Type B pancreatic cell (in vitro differentiated cells): ENCODE measurements at places on chromosomes 5 and 9.

- peaks cover 39% of the 10 kb centered on the region for H3K4me1 ChIP-seq
- H3K4me3 ChIP-seq, result peak overlapping the region; percentile 67
- H3K27ac ChIP-seq, result peak overlapping the region; percentile 75
- no peaks in the 10 kb centered on the region for H3K36me3 ChIP-seq
These were observed 103.2 kb downstream of the VAV2 start for GRCh38 chr9:133888809-133889491.

GRCh38 chr9:110745676-110746075 lies 77.1 kb downstream of the MUSK start:
- H3K4me3 ChIP-seq, result no peak overlapping the region
- peaks cover 21% of the 10 kb centered on the region for H3K4me1 ChIP-seq
- no peaks in the 10 kb centered on the region for H3K27me3 ChIP-seq
- no peaks in the 10 kb centered on the region for H3K36me3 ChIP-seq
- DNase-seq, result no peak

DNA sequence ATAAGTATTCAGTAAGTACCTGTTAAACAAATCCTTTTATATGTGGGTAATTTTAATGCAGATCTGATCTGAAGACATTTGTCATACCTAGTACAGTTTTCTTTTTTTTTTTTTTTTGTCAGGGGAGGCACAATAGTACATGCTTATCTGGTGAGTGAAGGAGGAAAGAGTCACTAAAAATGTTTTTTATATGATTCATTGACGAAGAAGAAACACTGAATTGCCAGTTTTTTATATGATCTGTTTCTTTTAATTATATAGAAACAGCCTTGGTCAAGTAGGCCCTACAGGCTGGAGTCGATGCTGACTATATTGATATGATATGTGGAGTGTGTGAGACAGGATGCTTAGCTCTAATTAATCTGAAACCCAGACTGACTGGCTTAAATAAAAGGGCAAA lies 315.2 kb downstream of the PSAT1 start:
- H3K27ac ChIP-seq, result no peak overlapping the region
- peaks cover 28% of the 10 kb centered on the region for H3K27me3 ChIP-seq
- peaks cover 8% of the 10 kb centered on the region for H3K4me1 ChIP-seq
- no peaks in the 10 kb centered on the region for H3K36me3 ChIP-seq
- DNase-seq, result no peak

DNA sequence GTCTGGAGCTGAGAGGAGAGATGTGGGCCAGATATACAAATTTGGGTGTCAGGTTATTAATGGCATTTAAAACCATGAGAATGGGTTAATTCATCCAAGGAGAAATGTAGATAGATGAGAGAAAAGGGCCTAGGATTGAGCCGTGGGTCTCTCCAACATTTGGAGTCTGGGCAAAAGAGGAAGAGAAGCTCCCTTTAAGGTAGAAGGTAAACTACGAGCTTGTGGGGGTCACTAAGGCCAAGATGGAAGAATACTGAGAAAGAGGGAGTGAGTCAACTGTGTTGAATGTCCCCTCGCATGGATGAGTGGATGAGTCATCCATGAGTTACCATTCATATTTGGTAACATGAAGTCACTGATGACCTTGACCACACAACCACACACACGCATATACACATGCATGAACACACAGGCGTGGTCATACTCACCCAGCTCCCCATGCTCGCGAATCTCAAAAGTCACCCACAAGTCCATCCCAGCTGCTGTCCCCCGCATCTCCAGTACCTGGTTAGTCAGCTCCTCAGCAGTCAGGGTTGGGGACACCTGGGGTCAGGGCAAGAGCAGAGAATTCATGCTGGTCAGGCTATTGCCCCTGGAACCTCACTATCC lies 6.8 kb upstream of the FCHSD1 start:
- no peak overlapping the region for H3K4me3 ChIP-seq
- H3K36me3 ChIP-seq, result peaks cover 3% of the 10 kb centered on the region
- DNase-seq, result no peak
- no peaks in the 10 kb centered on the region for H3K4me1 ChIP-seq

DNA sequence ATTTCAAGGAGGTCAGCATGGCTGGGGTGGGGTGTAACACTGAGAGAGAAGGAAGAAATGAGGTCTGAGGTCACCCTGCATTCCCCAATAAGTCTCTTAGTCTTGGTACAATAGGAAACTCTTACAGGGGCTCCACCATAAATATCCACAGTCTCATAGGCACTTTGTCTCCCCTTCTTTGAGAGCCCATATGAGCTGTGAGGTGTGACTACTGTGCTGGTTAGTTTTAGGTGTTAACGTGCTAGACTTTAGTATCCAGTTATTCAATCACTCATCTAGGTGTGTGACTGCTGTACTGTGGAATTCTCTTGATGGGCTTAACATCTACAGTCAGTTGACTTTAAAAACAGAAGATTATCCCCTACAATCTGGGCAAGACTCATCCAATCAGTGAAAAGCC lies 378.1 kb upstream of the RFX3 start:
- H3K4me1 ChIP-seq, result peaks cover 27% of the 10 kb centered on the region
- H3K27ac ChIP-seq, result no peak overlapping the region
- no peak overlapping the region for H3K4me3 ChIP-seq
- H3K36me3 ChIP-seq, result peaks cover 18% of the 10 kb centered on the region
- no peaks in the 10 kb centered on the region for H3K27me3 ChIP-seq

DNA sequence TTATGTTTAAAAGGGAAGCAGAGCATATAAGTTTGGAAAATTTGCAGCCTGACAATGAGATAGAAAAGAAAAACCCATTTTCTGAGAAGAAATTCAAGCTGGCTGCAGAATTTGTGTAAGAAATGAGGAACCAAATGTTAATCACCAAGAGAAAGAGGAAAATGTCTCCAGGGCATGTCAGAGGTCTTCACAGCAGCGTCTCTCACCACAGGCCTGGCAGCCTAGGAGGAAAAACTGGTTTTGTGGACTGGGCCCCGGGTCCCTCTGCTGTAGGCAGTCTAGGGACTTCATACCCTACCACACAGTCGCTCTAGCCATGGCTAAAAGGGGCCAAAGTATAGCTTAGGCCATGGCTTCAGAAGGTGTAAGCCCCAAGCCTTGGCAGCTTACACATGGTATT lies 32.1 kb upstream of the HSD17B4 start:
- no peaks in the 10 kb centered on the region for H3K27me3 ChIP-seq
- H3K27ac ChIP-seq, result peak overlapping the region; percentile 19
- no peak for DNase-seq
- no peaks in the 10 kb centered on the region for H3K36me3 ChIP-seq
- no peak overlapping the region for H3K4me3 ChIP-seq

GRCh38 chr5:146378986-146379385 lies 40.3 kb downstream of the POU4F3 start:
- no peak for DNase-seq
- no peaks in the 10 kb centered on the region for H3K4me1 ChIP-seq
- H3K4me3 ChIP-seq, result no peak overlapping the region
- peaks cover 19% of the 10 kb centered on the region for H3K27me3 ChIP-seq

GRCh38 chr9:123322273-123323195 lies 33.5 kb upstream of the CRB2 start:
- no peak overlapping the region for H3K4me3 ChIP-seq
- H3K4me1 ChIP-seq, result peaks cover 39% of the 10 kb centered on the region
- no peaks in the 10 kb centered on the region for H3K36me3 ChIP-seq
- peak overlapping the region; percentile 55 for H3K27ac ChIP-seq
- no peaks in the 10 kb centered on the region for H3K27me3 ChIP-seq

DNA sequence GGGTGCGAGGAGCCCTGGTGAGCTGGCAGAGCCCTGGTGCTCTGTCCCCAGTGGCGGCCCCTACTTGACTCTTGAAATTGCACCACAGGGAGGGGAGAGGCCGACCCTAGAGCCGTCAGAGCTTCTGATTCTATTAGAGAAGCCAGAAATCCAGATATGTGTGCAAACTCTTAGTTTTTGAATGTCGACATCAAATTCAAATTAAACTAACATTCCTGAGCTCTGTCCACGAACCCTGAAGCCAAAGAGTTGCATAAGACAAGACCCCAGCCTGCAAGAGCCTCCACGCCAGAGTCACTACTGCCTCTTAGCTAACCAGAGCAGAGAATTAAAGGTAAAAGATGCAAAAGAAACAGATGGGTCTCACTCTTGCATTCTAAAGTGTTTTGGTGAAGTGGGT lies 29.8 kb upstream of the MSX2 start:
- no peak overlapping the region for H3K27ac ChIP-seq
- H3K27me3 ChIP-seq, result peaks cover 42% of the 10 kb centered on the region
- no peaks in the 10 kb centered on the region for H3K36me3 ChIP-seq
- H3K4me1 ChIP-seq, result peaks cover 53% of the 10 kb centered on the region
- no peak overlapping the region for H3K4me3 ChIP-seq

GRCh38 chr9:125885405-125886034 lies 138.3 kb downstream of the PBX3 start:
- DNase-seq, result no peak
- H3K4me3 ChIP-seq, result peak overlapping the region; percentile 18
- peaks cover 3% of the 10 kb centered on the region for H3K36me3 ChIP-seq
- peaks cover 65% of the 10 kb centered on the region for H3K4me1 ChIP-seq
- peaks cover 10% of the 10 kb centered on the region for H3K27me3 ChIP-seq

GRCh38 chr5:94660506-94660905 lies 42.0 kb downstream of the SLF1 start:
- no peaks in the 10 kb centered on the region for H3K4me1 ChIP-seq
- H3K27me3 ChIP-seq, result no peaks in the 10 kb centered on the region
- peaks cover 49% of the 10 kb centered on the region for H3K36me3 ChIP-seq
- H3K4me3 ChIP-seq, result no peak overlapping the region

- H3K36me3 ChIP-seq, result no peaks in the 10 kb centered on the region
- no peak overlapping the region for H3K27ac ChIP-seq
- H3K27me3 ChIP-seq, result no peaks in the 10 kb centered on the region
- no peak for DNase-seq
- H3K4me3 ChIP-seq, result no peak overlapping the region
These were observed 60.4 kb downstream of the PSAT1 start for GRCh38 chr9:78357165-78357873.

GRCh38 chr5:34743878-34744277 lies 87.8 kb downstream of the RAI14 start:
- peaks cover 29% of the 10 kb centered on the region for H3K4me1 ChIP-seq
- no peaks in the 10 kb centered on the region for H3K27me3 ChIP-seq
- H3K27ac ChIP-seq, result no peak overlapping the region
- H3K4me3 ChIP-seq, result no peak overlapping the region
- H3K36me3 ChIP-seq, result peaks cover 31% of the 10 kb centered on the region

GRCh38 chr9:97502984-97503861 lies 1.8 kb downstream of the TMOD1 start:
- H3K27me3 ChIP-seq, result peaks cover 62% of the 10 kb centered on the region
- no peaks in the 10 kb centered on the region for H3K36me3 ChIP-seq
- H3K27ac ChIP-seq, result peak overlapping the region; percentile 73

DNA sequence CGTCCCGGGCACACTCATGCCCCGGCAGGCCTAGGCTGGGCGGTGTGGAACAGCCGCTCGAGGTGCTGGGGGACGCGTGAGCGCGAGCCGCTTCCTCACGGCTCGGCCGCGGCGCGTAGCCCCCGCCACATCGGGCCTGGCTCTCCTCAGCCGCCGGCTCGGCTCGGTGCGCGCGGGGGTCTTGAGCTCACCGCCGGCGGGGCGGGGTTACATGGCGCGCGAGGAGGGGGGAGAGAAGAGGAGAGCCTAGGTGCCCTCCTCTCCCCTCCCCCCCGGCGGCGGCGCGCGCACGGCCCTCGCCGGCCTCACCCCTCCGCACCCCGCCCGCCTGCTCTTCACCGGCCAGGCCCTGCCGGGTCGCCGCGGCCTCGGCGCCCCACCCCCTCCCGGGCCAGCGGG lies 7.7 kb downstream of the RANBP6 start:
- no peaks in the 10 kb centered on the region for H3K27me3 ChIP-seq
- peak overlapping the region; percentile 96 for H3K27ac ChIP-seq
- peak; percentile 88 for DNase-seq

DNA sequence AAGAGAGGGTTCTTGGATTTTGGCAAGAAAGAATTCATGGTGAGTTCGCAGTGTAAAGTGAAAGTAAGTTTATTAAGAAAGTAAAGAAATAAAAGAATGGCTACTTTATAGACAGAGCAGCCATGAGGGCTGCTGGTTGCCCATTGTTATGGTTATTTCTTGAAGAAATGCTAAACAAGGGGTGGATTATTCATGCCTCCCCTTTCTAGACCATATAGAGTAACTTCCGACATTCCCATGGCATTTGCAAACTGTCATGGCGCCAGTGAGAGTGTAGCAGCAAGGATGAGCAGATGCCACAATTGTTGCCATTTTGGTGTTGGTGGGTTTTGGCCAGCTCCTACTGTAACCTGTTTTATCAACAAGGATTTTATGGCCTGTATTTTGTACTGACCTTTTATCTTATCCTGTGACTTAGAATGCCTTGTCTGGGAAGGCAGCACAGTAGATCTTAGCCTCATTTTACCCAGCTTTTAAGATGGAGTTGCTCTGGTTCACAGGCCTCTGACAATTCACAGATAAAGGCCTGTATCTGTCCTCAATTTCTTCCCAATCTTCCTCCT lies 1026.1 kb upstream of the DMAC1 start:
- no peaks in the 10 kb centered on the region for H3K27me3 ChIP-seq
- peaks cover 8% of the 10 kb centered on the region for H3K36me3 ChIP-seq
- H3K4me3 ChIP-seq, result no peak overlapping the region
- DNase-seq, result no peak
- H3K27ac ChIP-seq, result no peak overlapping the region
- peaks cover 16% of the 10 kb centered on the region for H3K4me1 ChIP-seq

- DNase-seq, result no peak
- no peak overlapping the region for H3K27ac ChIP-seq
- H3K4me1 ChIP-seq, result no peaks in the 10 kb centered on the region
- no peaks in the 10 kb centered on the region for H3K36me3 ChIP-seq
- no peak overlapping the region for H3K4me3 ChIP-seq
- H3K27me3 ChIP-seq, result peaks cover 3% of the 10 kb centered on the region
These were observed 5.6 kb upstream of the IL3 start for GRCh38 chr5:132054697-132055440.

- no peak overlapping the region for H3K27ac ChIP-seq
- DNase-seq, result no peak
These were observed 27.3 kb downstream of the CPEB4 start for GRCh38 chr5:173915310-173916014.

GRCh38 chr5:65916636-65917035 lies 9.7 kb upstream of the ERBIN start:
- H3K27ac ChIP-seq, result no peak overlapping the region
- no peaks in the 10 kb centered on the region for H3K36me3 ChIP-seq
- H3K27me3 ChIP-seq, result no peaks in the 10 kb centered on the region
- no peak for DNase-seq

DNA sequence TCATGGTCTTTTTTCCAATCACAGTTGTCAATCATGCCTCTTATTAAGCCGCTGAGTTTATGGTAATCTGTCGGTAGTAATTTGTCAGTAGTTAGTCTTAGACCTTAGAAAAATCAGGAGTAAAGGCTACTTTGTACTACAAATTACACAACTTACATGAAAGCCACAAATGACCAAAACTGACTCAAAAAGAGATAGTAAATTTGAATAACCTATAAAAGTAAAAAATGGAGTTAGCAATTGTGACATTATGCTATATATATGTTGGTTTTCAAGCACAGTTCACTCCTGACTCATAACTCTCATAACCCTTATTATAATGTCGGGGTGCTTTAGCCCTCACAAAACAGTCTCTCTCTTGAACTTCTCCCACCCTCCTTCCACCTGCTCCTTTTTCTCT lies 251.8 kb downstream of the ROR2 start:
- no peak overlapping the region for H3K4me3 ChIP-seq
- H3K36me3 ChIP-seq, result no peaks in the 10 kb centered on the region
- H3K4me1 ChIP-seq, result peaks cover 14% of the 10 kb centered on the region
- DNase-seq, result no peak

- DNase-seq, result no peak
- H3K4me3 ChIP-seq, result no peak overlapping the region
- peaks cover 7% of the 10 kb centered on the region for H3K4me1 ChIP-seq
- H3K27ac ChIP-seq, result no peak overlapping the region
- peaks cover 10% of the 10 kb centered on the region for H3K27me3 ChIP-seq
These were observed 141.6 kb upstream of the RPS23 start for GRCh38 chr5:82419559-82420332.

GRCh38 chr5:115418788-115419187 lies 122.3 kb upstream of the CCDC112 start:
- no peak for DNase-seq
- no peak overlapping the region for H3K4me3 ChIP-seq
- H3K27ac ChIP-seq, result no peak overlapping the region
- H3K27me3 ChIP-seq, result no peaks in the 10 kb centered on the region
- H3K36me3 ChIP-seq, result no peaks in the 10 kb centered on the region

- H3K27ac ChIP-seq, result no peak overlapping the region
These were observed 3.5 kb upstream of the RNF20 start for GRCh38 chr9:101530076-101530711.
